ENCODE measurements at places on chromosomes 3 and 15. TPM values are rescaled to one million over a fixed set of nuclear protein-coding genes. Genes with fewer than 3 reads are reported as not detected.

DNA sequence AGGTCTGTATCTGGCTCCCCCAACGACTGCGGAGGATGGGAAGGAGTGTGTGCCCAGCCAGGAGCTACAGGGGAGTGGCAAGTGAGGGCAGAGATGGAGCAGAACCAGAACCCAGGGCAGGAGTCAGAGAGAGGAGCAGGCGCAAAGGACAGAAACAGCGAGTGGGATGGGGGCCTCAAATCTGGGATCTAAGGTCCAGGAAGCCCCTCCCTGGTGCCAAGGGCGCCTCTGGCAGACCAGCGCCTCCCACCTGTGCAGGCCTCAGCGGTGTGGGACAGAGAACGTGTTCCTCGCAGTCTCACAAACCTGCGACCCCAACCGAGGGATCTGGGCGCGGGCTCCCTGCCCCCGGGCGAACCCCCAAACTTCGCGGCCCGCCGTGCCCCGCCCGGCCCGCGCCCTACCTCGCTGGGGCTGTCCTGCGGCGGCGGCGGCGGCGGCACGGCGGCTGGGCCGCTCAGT, 301 bp downstream of the PCBP4 start:
- no peak for DNase-seq

DNA sequence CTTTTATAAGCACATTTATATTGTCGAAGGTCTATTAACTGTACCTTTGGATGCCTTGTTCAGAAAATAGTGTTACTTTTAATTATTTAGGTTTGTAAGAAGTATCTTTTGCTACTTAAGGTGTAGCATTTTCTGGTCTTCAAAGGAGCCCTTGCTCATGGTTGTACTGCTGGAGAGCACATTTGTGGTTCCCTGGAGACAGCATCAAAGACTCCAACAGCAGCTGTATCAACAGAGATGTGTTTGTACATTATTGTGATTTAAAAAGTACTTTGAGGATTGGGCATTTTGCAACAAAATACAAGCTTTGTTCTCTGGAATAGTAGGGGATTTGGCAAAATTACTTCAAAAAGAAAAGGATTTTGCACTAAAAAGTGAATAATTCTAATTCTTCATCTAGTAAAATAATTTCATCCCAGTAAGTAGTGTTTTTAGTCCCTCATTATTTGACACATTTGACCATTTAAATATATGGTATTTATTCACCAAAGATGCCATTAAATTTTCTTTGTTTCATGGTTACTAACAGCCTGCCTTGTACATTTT, 16.5 kb downstream of the TBC1D23 start:
- DNase-seq: no peak

Gene CAMKV
- total RNA-seq: 1.5 TPM

DNA sequence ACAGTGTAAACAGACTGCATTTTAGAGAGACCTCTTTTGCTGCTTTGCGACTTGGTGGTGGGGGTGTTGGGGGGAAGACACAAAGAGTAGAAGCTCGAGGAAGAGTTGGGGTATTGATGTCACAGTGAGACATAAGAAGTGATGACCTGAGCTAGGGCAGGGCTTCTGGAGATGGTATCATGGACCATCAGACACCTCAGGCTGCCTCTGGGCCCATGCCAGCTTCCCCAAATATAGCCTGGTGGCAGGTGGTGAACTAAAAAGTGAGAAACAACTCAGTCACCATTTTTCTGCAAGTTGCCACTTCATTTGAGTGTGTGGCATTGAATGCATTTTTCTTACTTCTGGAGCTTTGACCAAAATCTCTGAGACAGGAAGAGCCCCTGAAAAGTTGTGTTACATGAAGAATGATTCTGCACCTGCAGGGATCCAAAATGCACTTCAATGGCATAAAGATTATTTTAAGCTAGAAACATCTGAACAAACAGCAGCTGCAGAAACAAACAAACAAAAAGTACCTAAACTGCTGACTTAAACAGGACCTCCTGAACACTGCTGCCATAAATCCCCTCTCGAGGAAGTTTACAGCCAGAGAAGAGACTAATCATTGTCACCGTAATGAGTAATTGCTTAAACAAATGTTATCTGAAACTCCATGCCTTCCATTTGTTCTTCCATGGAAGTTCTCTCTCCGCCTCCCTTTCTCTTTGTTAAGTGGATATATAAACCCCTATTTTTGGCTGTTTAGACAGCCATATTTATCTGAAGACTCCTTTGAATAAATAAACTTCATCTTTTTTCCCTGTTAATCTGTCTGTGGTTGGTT, 15.2 kb upstream of the XIRP1 start:
- no peak for DNase-seq

DNA sequence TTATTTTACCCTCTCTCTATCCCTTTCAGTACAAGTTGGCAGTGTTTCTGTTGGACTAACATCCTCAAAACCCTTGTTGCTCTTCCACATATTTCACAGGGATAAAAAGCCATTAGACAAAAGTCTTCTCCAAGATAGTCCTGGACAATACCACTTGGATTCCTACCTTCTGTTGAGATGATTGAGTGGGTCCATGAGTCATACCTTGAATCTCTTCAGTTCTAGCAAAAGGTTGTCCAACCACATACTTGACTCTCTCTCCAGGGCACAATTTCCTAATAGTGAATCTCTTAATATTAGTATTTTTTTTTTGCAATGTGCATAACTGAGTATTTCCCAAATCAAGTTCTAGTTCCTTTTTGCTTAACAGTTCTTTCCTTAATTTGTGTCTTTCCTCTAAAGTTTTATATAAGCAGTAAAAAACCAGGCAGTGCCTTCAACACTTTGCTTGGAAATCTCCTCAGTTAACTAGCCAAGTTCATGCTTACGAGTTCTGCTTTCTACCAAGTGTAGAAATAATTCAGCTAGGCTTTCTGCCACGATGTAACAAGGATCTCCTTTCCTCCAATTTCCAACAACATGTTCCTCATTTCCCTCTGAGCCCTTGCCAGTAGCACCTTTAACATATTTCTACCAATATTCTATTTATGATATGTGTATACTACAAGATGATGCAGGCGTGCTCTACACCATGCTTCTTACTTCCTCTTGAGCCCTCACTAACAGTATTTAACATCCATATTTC, 68.3 kb upstream of the NEO1 start:
- DNase-seq: no peak

- DNase-seq: no peak
Measured at GRCh38 chr15:80343554-80343992, 60.6 kb upstream of the ARNT2 start.

GRCh38 chr3:187533797-187534196, 136.4 kb downstream of the SST start:
- no peak for DNase-seq

- DNase-seq: no peak
Measured at GRCh38 chr3:134040066-134040465, 10.3 kb upstream of the SLCO2A1 start.

Gene ADAMTS17
- total RNA-seq: 5.1 TPM

DNA sequence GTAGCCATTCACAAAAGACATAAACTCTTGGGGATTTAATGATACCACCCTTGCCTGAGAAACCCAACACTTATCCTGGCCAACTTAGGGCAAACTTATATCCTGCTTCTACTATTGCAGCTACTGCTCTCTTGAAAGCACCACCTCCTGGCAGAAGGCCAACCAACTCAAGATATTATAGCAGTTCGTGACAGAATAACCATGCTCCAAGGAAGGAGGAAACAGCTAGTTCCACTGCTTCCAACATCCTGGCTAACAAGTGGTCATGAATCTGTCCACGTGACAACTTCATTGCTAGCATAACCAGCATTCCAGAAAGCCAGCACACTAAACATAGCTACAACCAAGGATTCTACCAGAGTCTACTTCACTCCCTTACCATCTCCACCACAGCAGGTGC, 1037.5 kb downstream of the TBL1XR1 start:
- DNase-seq: no peak

Gene LYZL4
- not detected for total RNA-seq

- no peak for DNase-seq
Measured at GRCh38 chr3:112074006-112074405, 12.2 kb upstream of the C3orf52 start.

DNA sequence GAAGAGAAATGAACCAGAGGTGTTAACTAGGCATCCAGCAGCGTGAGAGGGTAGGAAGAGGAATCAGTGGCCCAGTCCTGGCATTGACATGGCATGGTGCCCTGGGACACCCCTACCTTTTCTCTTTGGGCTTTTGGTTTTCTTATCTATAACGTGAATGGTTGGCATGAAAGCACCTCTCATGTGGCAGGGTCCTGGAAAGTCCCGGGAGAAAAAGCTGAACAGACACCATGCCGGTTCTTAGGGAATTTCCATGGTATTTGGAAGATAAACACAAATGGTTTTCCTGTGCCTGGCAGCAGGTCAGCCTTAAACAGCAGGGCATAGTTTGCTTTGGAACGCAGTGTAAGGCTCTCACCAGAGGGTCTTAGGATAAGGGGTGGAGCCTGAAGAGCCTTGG, 15.4 kb downstream of the ARNT2 start:
- no peak for DNase-seq

- no peak for DNase-seq
Measured at GRCh38 chr3:73727854-73728253, 103.1 kb upstream of the PDZRN3 start.

- DNase-seq: no peak
Measured at GRCh38 chr15:55218056-55218455, 21.3 kb upstream of the RSL24D1 start.

Gene KLHL40
- total RNA-seq: not detected

- no peak for DNase-seq
Measured at GRCh38 chr3:178117641-178118040, 418.6 kb upstream of the KCNMB2 start.

GRCh38 chr3:171841620-171842000, 1.5 kb upstream of the TMEM212 start:
- no peak for DNase-seq

GRCh38 chr3:112640276-112640929, 540 bp downstream of the CCDC80 start:
- no peak for DNase-seq

Gene PATL2
- total RNA-seq: 1.6 TPM

- no peak for DNase-seq
Measured at GRCh38 chr3:113205481-113205880, 5.9 kb upstream of the BOC start.

Gene NR1I2
- total RNA-seq: 0.98 TPM

- no peak for DNase-seq
Measured at GRCh38 chr3:129107793-129108192, 13.8 kb downstream of the RAB43 start.

GRCh38 chr3:9715136-9715535, 11.5 kb downstream of the CPNE9 start:
- DNase-seq: no peak

Gene RASSF1
- 63.6 TPM for total RNA-seq

DNA sequence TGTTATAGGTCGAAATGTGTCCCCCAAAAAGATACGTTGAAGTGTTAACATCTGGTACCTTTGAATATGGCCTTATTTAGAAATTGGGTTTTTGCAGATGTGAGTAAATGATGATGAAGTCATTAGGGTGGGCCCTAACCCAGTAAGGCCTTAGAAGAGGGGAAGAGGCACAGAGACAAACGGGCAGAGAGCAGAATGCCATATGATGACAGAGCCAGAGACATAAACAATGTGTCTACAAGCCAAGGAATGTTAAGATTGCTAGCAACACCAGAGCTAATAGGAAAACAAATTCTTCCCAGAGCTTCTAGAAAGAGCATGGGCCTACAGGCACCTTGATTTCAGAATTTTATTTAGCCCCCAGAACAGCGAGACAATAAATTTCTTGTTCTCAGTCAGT, 693.1 kb upstream of the NECTIN3 start:
- no peak for DNase-seq

Gene SNTN
- not detected for total RNA-seq

DNA sequence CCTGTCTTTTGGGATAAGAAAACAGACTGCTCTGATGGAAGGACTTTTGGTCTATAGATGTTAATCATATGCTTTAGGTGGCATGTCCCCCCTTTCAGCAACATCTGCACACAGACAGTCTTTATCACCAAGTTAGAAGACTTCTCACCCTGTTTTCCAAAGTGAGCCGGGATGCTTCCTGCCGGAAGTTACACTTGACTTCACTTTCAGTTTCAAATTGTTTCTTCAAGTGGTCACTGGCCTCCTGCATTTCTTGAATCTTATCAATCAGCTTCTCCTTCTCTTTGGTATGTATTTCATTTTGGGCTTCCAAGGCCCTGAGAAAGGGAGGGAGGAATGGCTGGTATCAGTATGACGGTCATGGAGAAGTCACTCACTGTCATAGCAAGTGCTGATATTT, 27.2 kb upstream of the GNB5 start:
- DNase-seq: no peak

- no peak for DNase-seq
Measured at GRCh38 chr3:188875413-188875812, 296.4 kb upstream of the TPRG1 start.

Gene FANCD2
- 6.2 TPM for total RNA-seq

GRCh38 chr3:57855281-57855680, 99.2 kb downstream of the SLMAP start:
- DNase-seq: no peak

DNA sequence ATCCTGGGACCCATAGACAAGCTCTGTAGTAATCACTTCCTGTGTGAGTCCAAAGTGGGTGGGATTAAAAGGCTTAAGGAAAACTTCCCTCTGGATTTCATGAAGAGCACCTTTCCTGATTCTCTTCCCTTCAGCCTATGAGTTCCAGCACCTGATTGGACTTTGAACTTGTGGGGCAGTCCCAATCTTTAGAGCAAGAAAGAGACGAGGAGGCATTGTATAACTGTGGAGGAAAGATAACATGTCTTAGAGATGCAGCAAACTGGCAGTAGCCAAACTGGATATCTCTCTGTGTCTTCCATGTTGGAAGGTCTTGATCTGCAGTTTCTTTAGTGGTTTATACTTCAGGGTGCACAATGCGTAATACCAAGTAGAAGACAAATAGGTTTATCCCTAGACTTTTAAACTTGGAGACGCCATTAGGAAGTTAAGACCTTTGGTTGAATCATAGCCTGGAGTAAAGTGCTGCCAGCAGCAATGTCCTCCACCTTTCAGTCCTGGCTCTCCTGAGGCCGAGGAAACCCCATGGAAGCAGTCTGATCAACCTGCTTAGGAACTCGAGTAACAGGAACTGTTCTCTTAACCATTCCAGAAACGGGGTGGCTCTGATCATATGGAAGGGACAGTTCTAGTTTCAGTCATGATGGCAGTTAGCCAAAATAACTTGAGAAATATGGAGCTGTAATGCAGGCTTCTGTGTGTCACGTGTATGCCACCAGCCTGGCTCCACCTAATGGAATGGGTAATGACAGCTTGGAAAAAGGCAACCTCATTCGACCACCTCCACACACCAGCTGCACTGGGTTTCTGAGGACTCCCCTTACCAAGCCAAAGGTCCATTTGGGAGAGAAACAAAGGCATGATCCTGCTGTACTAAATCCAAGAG, 4.7 kb downstream of the EIF1B start:
- DNase-seq: no peak

- no peak for DNase-seq
Measured at GRCh38 chr15:88792342-88793282, 10.6 kb upstream of the ACAN start.

DNA sequence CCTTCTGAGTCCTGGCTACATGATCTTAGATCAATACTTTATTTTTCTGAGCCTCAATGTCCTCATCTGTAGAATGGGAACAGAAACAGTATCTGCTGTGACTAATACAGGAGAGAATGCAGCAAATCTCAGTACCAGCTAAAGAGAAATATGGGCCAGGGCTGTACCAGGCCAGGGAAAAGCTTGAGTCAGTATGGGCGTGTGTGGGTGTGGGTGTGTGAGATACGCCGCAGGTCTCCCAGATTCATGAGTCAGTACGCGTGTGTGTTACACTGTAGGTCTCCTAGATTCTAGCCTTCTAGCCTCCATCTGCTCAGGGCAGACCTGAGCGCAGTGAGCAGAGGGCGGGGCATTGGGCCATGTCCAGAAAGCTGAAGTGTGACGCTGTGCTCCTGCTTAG, 15.2 kb downstream of the GNAI2 start:
- no peak for DNase-seq

All from breast epithelium (tissue), 4 donors.